ENCODE measurements at places on chromosomes 7 and 10.

DNA sequence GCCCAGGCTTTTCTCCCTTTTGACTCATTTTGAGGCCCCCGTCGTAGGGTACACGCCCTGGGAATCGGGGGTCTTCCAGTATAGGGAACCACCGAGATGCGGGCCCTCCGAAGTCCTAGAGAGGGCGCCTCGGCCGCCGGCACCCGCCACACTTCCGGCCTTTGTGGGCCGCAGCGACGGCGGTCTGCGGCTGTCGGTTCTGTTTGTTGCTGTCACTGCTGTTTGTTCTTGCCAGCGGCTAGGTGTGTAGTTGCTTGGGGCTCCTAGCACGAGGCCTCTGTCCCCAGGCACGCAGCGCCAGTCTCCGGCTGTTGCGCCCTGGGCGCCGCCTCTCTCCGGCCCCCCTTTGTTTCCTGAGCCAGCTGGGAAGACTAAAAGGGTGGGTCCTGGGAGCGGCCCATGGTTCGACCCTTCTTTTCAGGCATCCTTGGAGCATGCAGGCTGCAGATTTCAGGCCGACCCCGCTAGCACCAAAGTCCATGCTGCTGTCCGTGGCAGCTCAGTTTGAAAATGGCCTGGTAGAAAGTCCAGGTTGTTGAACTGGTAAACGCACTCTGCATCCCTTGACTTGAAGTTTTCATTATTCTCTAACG, 17.8 kb upstream of the ZKSCAN1 start:
- ATAC-seq, result peak; percentile 86

GRCh38 chr7:130374507-130374906, 5.8 kb upstream of the CPA1 start:
- no peak for ATAC-seq

- ATAC-seq, result no peak
Measured at GRCh38 chr10:107689323-107689722, 524.8 kb upstream of the SORCS1 start.

DNA sequence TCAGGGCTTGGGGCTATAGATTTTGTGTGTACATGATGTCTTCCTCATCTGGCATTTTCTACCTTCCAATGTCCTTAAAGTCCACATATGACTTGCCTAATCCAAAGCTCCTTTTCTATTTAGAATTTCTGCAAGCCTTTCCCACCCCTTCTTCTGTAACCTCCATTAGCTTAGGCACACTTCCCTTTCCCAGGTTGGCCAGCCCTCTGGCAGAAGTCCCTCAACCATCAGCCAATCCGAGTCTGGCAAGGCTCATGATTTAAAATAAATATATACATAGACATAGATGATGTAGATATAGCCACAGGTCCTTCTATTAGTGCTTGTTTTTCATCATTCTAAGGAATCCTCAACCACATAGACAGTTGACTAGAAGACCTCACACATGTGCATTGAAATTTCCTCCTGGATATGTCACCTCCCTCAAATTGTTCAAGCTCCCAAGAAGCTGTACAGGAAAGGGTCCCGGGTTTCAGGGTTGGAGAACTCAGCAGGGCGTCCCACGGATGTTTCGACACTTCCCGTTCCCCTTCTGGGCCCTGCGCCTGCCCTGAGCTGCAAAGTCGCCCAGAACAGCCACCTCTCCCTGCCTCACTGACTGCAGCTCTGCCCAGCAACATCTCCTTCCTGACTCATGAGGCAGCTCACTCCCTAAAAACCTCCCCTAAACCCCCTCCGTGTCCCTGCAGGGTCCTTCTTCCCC, 20.4 kb upstream of the PIK3AP1 start:
- ATAC-seq, result peak; percentile 81

GRCh38 chr10:132133005-132133404, 53.7 kb upstream of the DPYSL4 start:
- no peak for ATAC-seq

GRCh38 chr7:44431091-44431608, 59.3 kb downstream of the NUDCD3 start:
- ATAC-seq, result peak; percentile 68

DNA sequence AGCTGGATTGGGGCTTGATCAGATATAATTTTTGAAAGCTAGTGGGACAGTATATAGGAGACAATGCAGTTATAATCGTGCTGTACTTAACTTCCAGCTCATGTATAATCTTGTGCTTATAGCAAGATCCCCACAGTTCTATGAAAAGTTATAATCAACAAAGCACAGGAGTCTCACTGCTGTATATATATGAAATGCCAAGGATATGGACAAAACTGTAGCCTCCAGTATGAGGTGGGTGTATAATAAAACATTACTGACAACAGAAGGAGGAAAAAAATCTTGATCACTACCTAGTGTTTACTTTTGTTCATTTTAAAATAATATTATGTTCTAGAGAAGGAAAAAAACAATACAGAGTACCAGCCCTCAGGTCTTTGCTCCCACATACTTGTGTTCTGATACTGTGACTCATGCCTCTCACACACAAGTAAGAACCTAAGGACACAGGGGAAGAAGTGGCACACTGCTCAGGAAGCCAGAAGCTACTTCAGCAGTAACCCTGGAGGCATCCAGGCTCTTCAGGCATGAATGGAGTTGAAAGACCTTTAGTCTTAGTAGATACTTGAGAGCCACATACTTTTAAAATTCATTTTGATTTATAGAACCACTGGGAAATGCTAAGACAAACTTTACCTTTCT, 265.7 kb upstream of the IMMP2L start:
- ATAC-seq, result no peak

DNA sequence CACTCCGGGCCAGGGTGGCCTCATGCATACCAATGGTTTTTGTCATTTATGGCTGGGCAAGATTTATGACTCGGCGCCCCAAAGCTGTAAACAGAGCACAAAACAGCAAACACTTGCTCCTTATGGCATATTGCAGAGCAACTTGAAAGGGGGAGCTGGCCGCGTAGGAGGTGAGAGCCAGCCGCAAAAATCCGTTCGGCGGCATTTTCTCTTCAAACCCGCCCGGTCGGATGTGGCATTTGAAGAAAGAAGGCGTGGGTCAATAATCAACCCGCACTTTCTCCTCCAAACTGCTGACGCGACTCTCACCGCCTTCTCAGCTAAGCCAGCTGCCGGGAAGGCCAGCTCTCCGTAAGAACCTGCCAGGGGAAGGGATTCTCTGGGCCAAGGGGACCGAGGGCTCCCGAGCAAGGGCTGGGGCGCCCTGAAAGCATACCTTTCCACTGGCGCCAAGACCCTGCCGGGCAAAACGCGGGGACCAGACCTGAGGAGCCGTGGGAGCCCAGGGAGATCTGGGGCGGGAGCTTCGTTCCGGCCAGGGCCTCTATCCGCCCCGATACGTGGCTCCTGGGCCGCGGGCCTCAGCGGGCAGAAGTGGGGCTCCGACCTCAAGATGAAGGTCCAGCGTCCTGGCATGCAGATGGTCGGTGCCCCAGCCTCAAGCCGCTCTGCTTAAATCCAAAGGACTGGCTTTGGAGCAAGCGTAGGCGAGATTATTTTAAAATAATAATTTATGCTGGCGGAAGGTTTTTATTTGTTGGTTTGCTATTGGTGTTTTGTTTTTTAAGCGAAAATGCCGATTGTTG, 12.9 kb upstream of the HOXA2 start:
- ATAC-seq, result no peak

GRCh38 chr10:33993917-33994316, 659.5 kb upstream of the NRP1 start:
- no peak for ATAC-seq
